ENCODE measurements at places on chromosomes 5 and 9.

GRCh38 chr5:95385334-95385733 lies 5.8 kb upstream of the FAM81B start:
- DNase-seq, result no peak

- no peak for DNase-seq
Observed at GRCh38 chr9:87615547-87616148, 110.3 kb upstream of the CTSL start.

DNA sequence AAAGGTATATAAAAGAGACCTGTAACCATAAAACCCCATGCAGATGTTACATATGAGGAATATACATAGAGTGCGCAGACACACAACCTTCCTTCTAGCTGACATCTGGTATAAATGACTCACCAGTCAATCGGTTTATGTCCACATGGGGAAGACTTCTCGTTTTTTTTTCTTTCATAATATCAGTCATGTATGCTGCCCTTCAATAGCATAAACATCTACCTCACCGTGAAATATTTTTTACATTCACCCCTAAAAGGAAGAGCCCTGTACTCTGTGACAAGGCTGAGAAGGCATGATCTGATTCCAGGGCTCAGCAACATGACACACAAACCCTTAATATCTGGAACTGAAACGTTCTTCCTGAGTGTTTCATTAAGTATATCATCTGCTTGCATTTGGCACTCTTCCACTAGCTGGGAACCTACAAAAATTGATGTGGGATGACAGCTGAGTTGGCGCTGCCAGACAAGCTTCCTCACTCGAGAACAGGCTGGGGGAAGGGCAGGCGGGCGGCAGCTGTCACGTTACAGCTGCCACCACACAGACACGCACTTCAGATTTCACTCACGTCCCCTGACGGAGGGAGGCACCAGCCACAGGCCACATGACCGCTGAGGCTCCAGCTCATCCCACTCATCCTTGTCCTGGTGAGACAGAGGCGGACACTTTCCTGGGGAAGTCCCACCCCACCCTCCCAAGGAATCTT lies 74.2 kb downstream of the SHB start:
- DNase-seq, result no peak

GRCh38 chr9:76586390-76587314 lies 127.7 kb downstream of the GCNT1 start:
- no peak for DNase-seq

DNA sequence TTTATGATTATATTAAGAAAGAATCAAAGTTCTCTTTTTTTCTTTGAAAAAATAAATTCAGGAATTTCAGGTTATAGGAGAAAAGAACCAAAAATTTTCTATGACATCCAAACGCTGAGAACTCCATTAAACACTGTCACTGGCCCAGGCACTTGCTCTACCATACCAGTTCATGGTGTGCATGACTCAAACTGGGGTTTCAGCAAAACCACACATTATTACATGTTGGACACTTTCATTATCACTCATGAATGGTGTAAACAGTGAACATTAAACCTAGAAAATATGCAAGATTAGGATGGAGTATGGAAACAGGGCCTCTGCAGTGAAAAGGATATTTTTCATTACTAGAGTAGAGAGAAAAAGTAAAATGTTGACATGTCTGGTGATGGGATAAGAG lies 369.9 kb upstream of the FAM174A start:
- DNase-seq, result no peak

GRCh38 chr5:149089796-149090195 lies 26.9 kb upstream of the SH3TC2 start:
- no peak for DNase-seq

DNA sequence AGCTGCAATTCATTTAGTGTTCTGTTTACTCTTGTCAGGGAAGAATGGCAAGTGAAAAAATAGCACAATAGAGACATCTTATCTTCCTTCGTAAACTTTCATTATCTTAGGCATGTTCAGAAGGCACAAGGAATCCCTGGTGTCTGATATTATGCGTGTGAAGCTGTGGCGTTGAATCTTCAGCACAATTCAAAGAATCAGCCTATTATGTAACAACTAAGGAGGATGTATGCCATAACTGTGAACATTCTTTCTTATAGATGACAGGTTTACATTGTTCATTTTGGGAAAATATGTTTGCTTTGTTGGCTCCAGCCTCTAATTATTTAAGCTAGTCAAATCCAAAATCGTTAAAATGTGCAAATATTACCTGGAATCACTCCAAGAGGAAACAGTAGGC lies 446.1 kb downstream of the ANXA1 start:
- no peak for DNase-seq

DNA sequence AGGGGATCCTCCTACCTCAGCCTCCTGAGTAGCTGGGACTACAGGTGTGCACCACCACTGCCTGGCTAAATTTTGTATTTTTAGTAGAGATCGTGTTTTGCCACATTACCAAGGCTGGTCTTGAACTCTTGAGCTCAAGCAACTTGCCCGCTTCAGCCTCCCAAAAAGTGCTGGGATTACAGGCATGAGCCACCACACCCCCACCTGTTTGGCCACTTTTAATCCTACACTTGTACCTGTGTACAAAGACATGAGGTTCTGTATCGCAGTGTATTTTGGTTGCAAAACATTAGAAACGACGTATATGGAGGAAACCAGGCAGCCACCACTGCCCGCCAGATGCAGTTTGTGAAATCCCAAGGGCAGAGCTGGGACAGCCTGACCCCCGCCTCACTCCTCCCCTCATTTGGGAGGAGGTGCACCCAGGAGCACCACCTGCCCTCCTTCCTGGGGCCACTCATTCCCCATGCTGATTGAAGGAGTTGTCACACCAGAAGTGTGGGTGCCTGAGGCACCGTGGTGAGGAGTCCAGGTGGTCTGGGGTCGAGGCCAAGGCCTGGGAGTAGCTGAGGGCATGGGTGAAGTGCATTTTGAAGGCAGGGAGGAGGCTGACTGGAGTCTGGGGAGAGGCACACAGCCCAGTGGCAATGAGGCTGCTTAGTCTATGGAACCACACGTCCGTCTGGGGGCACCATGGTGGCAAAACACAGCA lies 39.3 kb upstream of the OLFM1 start:
- DNase-seq, result no peak

DNA sequence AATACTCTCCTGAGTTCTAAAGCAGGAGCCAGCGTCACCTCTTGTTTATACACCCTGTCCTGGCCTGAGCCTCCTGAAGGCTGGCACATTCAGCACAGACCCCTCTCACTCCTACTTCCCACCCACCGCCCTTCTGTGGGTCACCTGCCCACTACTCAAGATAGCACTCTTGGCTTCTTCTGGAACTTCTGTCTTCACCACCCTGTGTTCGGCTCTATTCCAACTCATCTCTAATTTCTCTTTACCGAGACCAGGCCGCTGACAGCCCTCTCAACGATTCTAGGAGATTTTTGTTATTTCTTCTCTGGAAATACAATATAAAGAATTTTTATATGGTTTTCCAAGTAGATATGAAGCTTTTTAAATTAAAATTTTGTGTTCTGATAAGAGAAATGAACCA lies 57.4 kb downstream of the IRF1 start:
- no peak for DNase-seq

DNA sequence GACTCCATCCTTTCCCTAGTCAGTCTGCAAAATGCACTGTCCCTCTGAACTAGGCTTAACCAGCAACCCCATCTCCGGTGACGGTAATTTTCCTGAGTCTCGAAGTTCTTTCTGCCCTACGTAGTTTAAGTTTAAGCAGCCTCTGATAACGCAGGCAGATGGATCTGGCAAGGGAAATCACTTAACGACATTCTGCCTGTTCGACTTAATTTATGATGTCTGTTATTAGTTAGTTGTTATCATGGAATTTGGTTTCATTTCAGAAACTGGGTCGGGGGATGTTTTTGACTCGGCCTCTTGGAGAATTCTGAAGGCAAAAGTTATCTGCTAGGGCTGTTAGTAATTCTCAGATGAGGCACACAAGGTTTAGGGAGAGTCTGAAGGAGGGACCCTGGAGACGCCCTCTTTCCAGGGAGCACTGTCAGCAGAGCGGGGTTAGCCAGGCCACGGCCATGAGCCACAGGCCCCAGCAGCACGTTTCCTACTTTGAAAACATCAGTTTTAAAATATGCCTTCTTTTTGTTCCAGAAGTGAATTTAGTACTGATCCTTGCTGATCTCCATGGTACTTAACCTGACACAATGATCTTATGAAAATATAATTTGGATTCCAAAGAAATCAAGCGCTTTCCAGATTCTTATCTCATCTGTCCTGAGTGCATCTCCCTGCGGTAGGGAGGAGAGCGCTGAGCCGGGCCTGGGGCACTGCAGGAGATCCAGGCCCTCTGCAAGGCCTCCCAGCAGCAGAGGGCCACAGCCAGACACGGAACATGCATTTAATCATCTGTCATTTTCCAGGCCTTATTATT lies 171.0 kb upstream of the OTULINL start:
- no peak for DNase-seq

GRCh38 chr9:92612292-92612691 lies 57.6 kb downstream of the IPPK start:
- no peak for DNase-seq

- DNase-seq, result no peak
Observed at GRCh38 chr5:110768138-110768860, 29.5 kb downstream of the SLC25A46 start.

GRCh38 chr5:95907740-95908706 lies 53.6 kb downstream of the ELL2 start:
- DNase-seq, result no peak

GRCh38 chr5:159444441-159445082 lies 114.3 kb upstream of the IL12B start:
- DNase-seq, result no peak

DNA sequence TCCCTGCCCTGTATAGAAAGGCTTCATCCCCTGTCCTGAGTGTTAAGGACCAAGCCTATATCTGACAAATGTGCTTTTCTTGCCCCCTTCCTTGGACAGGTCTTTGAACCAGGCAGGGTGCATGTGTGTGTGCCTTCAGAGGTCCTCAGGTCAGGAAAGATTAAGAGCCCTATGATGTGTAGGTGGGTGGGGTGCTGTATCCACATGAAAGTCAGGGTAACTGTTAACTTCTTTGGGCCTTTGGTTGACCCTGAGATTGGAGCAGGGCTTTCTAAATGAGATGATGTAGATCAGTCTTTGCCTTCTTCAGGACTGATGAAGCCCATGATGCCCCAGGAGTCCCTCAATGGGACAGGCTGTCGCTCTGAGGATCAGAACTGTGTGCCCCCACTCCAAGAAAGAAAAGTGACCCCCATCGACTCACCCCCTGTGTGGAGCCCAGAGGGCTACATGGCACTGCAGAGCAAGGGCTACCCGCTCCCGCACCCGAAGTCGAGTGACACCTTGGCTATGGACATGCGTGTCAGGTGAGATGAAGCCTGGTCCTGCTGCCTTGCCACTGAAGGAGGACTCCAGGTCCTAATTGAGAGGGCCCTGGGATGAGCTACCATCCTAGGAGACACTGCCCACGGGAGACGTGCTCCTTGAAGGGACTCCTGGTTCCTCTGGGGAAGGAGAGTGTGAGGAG lies 29.4 kb upstream of the POMT1 start:
- DNase-seq, result no peak

DNA sequence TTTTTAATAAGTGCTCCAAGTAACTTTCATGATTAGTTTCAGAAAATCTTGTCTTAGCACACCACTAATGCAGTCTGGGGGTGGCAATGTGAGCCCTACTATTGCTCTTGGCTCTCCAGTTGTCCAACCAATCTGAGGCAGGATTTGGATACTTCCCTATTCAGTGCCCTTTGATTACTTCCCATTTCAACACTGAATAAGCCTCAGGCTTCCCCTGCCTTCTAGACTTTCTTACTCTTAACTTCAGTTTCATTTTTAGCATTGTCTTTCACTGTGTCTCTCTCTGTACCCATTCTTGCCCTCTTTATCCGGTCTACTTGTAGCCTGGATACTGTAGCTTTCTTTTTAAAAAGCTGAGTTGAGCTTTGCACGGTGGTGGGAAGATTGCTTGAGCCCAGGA lies 186.1 kb downstream of the C9orf152 start:
- no peak for DNase-seq

DNA sequence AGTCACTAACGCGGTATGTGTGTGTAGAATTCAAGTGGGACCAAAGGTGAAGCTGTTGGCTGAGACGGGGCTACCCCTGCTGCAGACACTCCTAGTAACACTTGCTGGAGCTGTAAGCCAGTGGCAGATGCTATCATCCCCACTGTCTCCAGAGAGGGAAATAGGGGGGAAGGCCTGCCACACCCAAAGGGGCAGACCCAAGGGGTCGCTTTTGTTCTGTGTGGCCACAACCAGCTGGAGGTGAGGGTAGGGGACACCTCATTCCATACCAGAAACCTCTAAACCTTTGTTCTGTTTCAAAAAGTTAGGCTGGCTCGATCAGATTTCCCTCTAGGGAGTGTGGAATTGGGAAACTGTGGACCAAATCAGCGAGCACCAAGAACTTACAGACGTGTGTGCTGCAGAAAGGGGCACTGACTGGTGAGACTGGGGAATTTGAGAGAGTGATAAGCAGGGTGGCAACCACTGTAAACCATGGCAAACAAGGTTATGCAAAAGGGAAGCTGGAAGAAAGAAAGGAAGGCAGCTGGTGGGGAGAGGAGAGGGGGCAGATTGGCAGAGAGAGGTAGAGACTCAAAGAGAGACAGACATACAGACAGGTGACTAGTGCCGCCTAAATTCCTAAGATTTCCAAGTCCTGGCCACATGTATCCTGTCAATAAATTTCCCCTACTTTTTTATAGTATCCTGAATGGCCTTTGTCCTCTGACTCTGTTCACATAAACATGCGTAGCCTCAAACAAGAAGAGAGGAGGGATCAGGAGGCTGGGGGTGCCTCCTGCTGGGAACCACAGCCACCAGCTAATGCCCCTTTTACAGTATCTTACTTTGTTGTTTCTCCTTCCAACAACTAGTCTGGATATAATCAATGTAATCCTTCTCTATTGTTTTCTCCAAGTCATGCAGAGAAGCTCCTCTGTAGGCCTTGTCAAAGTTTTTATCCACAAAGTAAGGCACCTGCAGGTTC lies 15.6 kb upstream of the SPATA24 start:
- no peak for DNase-seq

Data from right renal cortex interstitium (tissue), 3 donors.